ENCODE measurements at places on chromosomes 3 and 15.

DNA sequence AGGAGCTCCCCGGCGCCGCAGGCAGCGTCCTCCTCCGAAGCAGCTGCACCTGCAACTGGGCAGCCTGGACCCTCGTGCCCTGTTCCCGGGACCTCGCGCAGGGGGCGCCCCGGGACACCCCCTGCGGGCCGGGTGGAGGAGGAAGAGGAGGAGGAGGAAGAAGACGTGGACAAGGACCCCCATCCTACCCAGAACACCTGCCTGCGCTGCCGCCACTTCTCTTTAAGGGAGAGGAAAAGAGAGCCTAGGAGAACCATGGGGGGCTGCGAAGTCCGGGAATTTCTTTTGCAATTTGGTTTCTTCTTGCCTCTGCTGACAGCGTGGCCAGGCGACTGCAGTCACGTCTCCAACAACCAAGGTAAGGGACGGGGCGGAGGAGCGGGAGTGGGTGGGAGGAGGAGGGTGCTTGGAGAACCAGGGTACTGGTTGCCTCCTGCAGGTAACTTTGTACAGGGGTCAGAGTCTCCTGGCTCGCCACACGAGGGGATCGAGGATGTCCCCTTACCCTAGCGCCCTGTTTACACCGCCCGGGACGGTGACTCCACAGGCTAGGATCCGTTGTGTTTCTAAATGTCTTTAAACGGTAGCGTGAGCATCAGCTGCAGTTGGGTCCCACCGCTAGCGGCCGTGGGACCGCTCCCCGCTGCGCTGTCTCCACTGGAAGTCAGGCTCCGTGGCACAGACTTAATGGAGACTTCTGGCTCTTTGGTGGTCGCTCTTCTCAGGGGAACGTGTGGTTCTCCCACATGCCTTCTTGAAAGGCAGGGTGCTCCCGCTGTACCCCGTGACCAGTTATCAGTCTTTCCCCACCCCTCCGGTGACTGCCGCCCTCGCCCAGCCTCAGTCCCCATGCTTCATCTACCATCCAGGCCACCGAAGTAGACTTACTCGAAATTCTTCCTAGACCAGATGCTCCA lies 515 bp downstream of the EPHA6 start:
- peak; percentile 3 for DNase-seq

GRCh38 chr3:58034738-58035523 lies 26.7 kb downstream of the FLNB start:
- DNase-seq, result peak; percentile 36

DNA sequence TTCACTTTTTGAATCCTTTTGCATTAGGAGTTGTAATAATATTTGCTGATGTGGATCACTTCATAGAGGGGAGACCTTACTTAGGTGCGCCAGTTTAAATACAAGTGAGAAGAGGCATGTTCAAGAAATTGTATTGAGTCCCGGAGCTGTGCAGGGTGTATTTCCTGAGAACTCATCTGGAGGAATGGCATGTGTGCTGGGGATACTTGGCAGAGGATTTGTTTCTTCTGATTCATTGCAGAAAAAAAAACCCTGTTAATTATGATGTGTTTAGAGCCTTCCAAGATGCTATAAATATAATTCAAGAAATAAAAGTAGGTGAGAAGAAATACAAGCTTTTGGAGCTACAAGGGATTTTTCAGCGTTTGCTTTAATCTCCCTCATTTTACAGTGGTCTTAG lies 97.6 kb downstream of the TPRG1 start:
- no peak for DNase-seq

- DNase-seq, result no peak
These were observed 193.8 kb upstream of the GOLIM4 start for GRCh38 chr3:168289471-168290008.

GRCh38 chr15:37061996-37062395 lies 38.4 kb downstream of the MEIS2 start:
- no peak for DNase-seq

DNA sequence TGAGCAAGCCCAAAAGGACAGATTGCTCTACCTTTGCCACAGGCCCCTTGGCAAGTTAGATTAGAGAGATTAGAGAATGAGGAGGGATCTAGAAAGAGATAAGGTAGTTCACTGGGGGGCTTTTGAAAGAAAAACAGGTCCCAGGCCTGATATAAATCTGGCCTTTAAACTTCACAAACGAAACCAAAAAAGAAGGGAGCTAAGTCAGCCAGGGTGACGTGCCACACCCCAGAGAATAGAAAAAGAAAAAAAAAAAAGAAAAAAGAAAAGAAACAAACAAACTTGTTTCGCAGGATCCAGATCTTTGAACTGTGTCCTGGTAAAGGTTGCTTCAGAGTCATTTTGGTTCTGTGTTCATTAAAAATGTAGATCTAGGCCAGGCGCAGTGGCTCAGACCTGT lies 3.6 kb downstream of the KAT2B start:
- no peak for DNase-seq

DNA sequence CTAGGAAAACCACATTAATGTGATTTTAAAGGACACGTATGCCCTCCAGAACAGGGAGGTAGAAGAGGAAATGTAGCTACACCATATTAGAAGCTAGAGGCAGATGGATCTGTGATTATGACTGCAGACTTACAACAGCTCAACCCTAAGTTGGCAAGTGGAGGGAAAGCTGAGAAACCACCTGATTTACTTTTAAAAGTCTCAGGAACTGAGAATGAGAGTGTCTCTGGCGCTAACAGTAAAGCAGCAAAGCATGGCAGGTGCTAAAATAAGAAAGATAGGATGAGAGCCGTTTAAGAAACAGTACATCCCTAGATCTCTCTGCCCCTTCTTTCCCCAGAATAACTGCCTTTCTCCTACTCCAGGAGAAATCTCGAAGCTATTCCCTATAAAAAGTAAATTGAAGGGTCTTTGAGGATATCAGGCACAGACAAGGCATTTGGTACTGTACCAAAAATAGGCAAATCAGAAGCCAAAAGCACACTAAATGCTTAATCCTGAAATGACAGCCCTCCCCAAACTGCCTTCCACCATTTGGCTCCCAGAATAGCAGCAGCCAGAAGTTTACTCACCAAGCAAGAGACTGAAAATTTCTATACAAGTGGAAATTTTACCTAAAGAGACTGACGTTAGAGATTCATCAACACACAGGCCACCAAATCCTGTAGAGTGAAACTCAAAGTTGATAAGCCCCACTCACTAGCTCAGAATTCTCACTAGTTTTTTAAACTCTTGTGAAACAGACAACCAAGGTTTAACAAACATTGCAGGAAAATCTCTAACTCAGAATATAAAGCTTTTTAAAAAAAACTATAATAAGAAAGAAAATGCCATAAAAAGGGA lies 34.3 kb upstream of the PARP14 start:
- DNase-seq, result no peak

DNA sequence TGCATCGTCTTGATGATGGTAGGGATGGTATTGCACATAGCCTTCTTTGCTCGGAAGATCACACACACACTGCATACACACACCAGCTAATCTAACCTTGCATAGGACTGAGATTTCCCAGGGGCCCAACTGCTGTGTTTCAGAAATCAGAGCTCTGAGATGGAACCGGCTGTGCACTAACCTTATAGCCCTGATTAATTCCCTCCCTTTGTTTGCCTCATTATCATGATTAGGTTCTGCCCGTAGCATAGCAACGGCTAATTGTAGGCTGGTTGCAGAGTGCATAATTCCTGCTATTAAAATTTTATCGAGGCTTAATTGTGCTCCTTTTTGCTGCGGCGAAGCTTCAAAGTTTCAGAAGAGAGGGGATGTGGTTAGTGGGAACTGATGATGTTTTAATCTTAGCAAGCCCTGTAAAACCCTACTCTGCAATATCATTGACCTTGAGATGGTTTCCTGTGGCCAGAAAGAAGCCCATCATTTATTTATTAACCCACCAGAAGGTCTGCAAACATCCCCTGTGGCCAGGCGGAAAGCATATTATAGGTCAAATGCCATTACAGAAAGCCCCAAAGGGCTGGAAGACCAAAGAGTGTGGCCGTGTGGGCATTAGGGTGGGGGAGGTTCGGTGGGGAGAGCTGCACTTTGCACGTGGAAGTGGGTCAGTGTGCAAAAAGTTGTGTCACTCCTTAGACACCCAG lies 56.2 kb upstream of the GLCE start:
- DNase-seq, result no peak

DNA sequence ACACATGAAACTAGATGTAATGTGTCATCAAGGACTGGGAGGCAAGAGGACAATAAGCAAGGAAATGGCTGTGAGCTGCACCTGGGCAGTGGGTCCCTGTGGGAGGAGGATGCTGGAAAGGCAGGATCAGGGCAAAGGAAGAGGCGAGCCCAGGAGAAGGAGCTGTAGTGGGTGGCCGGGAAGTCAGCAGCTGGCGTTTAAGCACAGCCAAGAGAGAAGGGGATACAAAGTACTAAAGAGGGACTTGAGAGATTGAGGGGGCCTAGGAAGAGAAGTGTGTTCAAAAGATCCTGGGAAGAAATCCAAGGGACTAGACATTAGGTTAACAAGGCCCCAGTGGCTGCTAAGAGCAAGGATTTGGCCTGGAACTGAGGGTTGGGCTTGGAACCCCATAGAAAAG lies 188.5 kb upstream of the SLC24A5 start:
- DNase-seq, result no peak

DNA sequence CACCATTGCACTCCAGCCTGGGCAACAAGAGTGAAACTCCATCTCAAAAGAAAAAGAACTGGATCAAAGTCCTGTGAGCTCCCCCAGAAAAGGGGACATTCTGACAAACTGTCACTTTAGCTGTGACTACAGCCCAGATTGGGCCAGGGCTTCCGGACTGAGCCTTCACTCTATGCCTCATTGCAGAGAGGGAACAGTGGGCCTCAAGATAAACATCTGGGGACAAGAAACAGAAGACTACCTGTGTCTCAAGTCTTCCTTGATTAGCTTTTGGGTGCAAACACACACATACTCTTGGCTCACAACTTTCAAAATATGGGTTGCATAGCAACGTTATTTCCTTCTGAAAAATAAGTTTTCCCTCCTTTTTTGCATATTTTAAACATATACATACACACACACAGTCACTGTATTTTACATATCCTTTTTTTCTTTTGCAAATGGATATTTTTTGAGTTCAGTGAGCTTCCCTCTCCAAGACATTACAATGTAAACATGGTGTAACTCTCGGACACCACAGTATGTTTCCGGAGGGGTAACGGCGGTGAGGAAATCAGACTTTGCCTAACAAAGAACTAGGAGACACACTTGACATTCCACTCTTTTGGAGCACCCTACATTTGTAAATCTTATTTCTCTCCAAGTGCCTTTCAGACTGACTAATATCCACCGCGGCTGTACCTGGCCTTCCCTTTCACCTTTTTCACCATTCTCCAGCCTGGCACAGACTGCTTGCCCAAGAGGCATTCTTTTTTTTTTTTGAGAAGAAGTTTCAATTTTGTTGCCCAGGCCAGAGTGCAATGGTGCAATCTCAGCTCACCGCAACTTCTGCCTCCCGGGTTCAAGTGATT lies 3.5 kb downstream of the TKT start:
- no peak for DNase-seq

GRCh38 chr15:67825881-67826716 lies 790 bp downstream of the SKOR1 start:
- peak; percentile 40 for DNase-seq

- no peak for DNase-seq
These were observed 61.6 kb downstream of the TMEM39A start for GRCh38 chr3:119401503-119402440.

DNA sequence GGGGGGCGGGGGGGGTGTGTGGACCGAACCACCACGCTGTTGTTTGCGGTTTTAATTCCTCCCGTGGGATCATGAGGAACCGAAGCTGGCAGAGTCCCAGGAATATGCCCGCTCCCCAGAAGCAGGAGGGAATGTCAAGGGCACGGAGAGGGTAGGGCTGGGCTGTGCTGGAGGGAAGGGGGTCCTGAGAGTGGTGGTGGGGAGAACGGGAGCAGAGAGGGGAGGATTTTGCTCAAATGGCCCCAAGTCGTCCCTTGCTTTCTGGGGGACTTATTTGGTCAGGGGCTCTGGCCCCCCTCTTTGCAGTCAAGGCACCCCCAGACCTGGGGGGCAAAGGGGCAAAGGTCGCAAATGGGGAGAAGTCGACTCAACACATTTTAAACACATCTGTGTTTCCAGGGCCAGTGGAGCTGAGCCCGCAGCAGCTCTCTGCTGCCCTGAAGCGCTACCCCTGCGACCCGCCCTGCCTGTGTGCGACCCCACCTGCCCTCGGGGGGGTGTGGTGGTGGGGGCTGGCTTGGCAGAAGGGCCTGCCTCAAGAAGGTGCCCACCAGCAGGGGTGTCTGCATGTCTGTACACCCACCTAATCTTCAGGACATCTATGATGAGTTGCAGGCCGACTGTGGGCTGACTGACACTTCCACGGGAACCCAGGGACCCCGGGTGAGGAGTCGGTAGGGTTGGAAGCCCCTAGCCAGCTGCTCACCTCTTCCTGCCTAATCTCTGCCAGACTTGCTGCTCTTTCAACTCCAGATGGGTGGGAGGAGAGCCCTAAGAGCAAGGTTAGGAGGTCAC lies 602 bp upstream of the ATP2B2 start:
- no peak for DNase-seq

DNA sequence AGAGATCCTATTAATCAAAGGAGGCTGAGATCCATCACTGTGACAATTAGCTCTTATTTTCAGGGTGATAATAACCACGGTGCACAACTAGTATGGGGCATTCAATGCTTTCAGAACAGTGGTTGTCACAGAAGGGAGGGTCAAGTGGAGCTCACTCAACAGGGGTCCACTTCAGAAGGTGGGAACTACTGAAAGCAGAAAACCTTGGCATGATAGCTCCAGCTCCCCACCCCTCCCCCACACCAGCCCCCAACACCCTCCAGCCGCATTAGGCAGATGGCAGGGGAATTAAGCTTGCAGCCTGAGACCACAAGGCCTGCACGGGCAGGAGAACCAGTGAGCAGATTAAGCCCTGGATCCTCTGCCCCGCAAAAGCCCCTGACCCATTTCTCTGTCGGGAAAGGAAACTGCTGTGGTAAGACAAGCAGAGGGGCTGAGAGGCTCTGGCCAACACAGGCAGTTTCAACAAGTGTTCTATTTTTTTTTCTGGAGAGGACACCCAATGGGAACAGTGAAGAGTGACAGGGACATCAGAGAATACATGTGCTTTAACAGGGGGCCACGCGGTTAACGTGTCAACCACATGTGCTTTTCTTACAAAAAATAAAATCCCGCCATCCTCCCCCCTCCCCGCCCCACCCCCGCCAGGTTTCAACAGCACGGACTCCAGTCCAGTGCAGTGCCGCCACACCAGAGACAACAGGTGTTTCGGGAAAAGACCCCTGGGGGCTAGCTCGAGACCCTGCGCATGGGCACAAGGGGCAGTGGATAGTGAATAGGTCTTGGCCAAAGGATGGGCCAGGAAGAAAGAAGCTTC lies 997 bp downstream of the FYCO1 start:
- peak; percentile 59 for DNase-seq

DNA sequence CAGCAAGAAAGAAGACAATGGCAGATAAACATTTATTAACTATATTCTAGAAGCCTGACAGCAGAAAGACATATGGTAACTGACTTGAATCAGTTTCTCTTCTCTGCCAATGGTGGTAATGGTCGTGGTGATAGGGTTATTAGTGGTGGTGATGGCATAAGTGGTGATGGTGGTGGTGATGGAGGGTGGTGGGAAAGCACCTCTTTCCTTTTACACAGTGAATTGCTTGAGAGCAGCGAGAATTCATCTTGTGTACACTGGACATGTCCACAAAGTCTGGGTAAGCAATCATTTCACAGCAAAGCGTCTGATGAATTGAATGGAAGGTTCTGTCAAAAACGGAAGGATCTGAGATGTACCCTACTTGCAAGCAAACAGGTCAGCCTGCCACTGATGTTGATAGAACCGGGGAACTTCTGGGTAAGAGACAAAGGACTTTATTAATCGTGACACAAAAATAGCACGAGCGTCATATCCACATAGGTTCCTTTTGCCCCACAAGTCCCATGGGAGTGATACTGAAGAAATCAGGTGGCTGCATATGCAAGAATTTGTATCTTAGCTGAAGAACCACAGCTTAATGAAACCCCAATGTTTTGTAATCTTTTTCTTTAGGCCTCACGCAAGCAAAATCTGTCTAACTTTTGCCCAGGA lies 23.5 kb upstream of the TBC1D5 start:
- no peak for DNase-seq
